Stimulated activated CD4-positive, alpha-beta T cell treated with anti-CD3 and anti-CD28 coated beads, Interleukin-1b, Interleukin-23, amount 100 ng/mL, for 24 hours (primary cell): ENCODE measurements at places on chromosomes 1 and 21.

DNA sequence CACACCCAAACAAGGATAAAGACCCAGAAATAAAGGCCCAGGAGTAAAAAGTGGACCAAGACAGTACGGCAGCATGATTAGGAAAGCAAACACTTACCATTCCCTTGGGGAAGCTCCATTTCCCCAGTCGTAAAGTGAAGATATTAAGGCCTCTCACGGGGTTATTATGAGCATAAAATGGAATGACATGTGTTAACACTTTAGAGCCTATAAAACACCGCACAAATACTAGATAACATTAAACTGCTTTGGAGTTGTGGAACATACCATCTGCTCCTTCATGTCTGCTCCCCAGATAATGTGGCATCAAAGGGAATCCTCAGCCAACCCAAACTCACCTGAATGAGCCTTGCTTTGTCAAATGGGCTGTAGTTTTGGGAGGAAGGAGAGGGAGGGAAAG is 8.9 kb upstream of the ITLN2 start:
- no peak for DNase-seq

DNA sequence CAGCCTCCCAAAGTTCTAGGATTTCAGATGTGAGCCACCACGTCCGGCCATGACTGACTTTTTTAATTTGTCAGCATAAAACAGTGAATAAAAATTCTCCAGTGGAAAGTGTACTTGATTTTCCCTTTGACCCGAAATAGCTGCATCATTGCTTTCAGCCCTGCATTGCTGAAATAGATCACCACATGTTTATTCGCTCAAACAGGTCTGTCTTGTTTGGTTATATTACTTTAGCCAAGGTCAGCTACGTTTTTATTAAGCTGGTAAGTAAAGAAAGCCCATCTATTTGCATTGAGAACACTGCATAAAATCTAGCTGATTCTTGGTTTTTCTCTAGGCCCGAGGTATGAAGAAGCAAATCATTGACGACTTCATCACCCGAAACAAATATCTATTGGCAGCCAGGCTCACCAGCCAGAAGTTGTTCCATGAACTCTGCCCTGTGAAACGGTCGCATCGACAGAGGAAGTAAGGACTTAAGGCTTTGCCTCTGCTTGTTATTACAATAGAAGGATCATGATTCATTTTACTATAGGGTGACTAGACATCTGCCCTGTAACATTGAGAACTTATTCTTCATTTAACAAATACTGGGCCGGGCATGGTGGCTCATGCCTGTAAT is 25.6 kb downstream of the AGMAT start:
- DNase-seq, result no peak

GRCh38 chr21:41068496-41068895 is 99.5 kb upstream of the BACE2 start:
- no peak for DNase-seq

GRCh38 chr1:39576016-39576657 is 453 bp downstream of the PABPC4 start:
- no peak for DNase-seq

- DNase-seq, result no peak
Measured at GRCh38 chr1:10225573-10225972, 15.2 kb downstream of the KIF1B start.
